ENCODE measurements at places on chromosomes 5 and 9. TPM values are rescaled to one million over a fixed set of nuclear protein-coding genes. Genes with fewer than 3 reads are reported as not detected.

Gene SNCAIP
- polyA plus RNA-seq = 4.6 TPM

Gene OMD
- 3.0 TPM for polyA plus RNA-seq

Gene SLC31A2
- polyA plus RNA-seq = 20.0 TPM

Gene SLC6A18
- polyA plus RNA-seq = not detected

Gene YTHDC2
- 10.4 TPM for polyA plus RNA-seq

Gene GCNT1
- polyA plus RNA-seq = 0.66 TPM

Gene IL9
- not detected for polyA plus RNA-seq

Gene TCF7
- polyA plus RNA-seq = 0.11 TPM

Gene TPM2
- polyA plus RNA-seq = 17.9 TPM

Gene BRINP1
- polyA plus RNA-seq = 38.1 TPM

Gene CSF1R
- 0.25 TPM for polyA plus RNA-seq

Gene ERMP1
- 42.4 TPM for polyA plus RNA-seq

Gene MYOZ3
- polyA plus RNA-seq = 0.99 TPM

Gene SARDH
- polyA plus RNA-seq = not detected

Gene ECM2
- 9.1 TPM for polyA plus RNA-seq

Gene NUTM2F
- not detected for polyA plus RNA-seq

Gene CER1
- polyA plus RNA-seq = not detected

Gene THG1L
- 6.2 TPM for polyA plus RNA-seq

Gene RPL12
- 228 TPM for polyA plus RNA-seq

Gene GRM6
- 0.05 TPM for polyA plus RNA-seq

Gene NPR3
- polyA plus RNA-seq = not detected

Gene NDUFS6
- 61.9 TPM for polyA plus RNA-seq

Gene TRPM3
- polyA plus RNA-seq = 7.1 TPM

Gene TEX48
- not detected for polyA plus RNA-seq

Gene GNA14
- polyA plus RNA-seq = 7.1 TPM

Gene ST6GALNAC6
- 2.7 TPM for polyA plus RNA-seq

Gene OBP2B
- polyA plus RNA-seq = not detected

Gene PHF19
- polyA plus RNA-seq = not detected

Gene GABRA1
- polyA plus RNA-seq = 1,123 TPM

Gene PCDHGA2
- polyA plus RNA-seq = 1.9 TPM

Gene PCDHA1
- 5.3 TPM for polyA plus RNA-seq

All from Purkinje cell (primary cell).